NCI-H1436 treated with DMSO at 0.1 percent for 48 hours (cell line): ENCODE measurements at places on chromosomes 2 and 18.

DNA sequence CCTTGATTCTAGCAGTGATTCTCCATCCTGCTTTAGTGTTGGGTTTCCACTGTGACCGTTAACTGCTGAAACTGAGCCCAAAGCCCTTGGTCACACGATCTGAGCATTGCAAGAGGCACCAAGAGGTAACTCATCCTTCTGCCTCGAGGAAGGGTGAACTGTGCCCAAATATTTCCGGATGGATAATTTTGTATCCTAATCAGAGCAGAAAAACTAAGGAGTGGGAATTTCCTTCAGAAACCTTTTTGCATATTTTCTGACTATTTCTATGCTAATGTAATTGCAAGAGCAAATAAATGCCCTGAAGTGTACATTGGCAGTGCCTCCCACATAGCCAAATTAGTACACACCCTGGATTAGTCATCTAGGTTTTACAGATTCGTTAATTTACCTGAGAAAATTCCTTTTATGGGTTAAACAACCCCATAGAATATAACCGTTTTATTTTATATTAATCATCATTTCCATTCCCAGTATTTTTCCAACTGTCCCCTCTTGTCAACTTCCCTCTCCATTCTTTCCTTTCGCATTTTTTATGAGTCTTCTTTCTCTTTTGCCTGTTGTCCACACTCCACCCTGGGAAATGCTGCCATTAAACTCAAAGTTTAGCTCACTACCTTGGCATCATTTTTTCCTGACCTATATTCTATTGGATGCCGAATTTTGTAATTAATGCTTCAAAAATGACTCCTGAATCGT lies 31.7 kb upstream of the COBLL1 start:
- DNase-seq: no peak

- DNase-seq: no peak
These were observed 77.5 kb downstream of the NCK2 start for GRCh38 chr2:105822186-105822585.

- no peak for DNase-seq
These were observed 2.2 kb downstream of the GAD1 start for GRCh38 chr2:170818752-170819470.

GRCh38 chr2:203484266-203485112 lies 50.6 kb downstream of the RAPH1 start:
- DNase-seq: no peak

DNA sequence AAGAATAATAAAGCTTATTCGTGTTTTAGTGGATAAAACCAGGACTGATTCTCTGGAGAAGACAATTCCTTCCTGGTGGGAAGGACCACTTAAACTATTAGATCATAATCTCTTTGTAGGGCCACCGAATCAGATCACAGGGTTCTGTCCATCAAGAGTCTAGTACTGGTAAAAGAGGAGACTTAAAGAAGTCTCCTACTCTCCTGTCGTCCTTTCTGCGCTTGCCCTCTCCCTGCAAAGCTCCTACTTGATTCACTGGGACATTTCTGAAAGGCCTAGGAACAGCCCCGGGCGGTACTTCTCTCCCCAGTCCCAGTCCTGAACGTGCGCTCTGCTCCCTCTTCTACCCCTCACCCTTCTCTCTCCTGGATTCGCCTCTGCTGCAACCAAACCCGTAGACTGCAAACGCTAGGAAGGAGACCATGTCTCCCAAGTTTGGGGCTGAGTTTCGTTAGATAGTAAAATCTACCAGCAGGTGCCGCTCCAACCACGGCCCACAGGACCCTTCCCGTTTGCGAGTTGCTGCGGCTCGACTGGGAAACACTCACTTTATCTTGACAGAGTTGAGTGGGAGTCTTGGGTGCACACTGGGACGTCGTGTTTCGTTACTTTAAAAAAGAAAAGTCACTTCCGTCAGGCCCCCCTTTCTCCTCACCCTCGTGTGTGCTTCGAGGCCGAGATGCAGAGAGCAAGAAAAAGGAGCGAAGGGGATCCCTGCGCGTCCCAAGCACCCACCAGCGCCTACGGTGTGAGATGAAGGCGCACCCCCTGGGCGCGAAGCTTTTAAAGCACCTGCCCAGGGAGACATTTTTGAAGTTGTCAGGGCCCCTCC lies 923 bp downstream of the FIGLA start:
- DNase-seq: no peak

DNA sequence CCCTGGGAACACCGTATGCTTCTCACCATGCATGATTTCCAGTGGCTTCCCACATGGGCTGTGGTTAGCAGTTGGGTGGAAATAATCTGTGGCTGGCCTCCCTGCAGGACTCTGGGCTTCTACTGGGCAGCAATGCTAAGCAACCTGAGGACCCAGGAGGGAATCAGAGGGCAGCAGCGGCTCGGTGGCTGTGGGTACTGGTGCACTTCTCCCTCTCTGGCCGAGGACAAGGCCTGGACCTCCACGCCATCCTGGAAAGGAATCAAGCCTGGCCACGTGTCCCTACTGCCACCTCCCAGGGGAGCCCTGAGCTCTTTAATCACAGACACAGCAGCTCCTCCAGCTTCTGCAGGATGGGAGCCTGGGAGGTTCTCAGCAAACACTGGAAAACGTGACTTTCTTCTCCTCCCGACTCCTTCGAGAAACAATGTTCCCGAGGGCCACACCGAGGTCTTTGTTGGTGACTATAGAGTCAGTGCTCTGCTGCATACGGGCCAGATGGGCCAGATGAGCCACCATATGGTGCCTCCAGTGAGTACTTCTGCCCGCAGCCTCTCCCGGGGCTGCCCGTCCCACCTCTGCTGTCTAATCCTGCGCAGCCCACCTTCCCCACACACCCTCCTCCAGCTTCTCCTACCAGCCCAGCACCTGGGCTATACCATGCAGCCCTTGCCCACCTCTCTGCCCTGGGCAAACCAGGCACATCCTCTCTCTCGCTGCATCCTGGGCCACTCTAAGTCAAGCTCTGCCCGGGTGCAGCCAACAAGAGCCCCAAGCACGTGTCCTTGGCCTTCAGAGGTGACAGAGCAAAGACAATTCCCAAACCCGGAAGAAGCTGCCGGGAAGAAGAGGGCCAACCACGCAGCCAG lies 42.8 kb upstream of the OTOS start:
- DNase-seq: no peak

DNA sequence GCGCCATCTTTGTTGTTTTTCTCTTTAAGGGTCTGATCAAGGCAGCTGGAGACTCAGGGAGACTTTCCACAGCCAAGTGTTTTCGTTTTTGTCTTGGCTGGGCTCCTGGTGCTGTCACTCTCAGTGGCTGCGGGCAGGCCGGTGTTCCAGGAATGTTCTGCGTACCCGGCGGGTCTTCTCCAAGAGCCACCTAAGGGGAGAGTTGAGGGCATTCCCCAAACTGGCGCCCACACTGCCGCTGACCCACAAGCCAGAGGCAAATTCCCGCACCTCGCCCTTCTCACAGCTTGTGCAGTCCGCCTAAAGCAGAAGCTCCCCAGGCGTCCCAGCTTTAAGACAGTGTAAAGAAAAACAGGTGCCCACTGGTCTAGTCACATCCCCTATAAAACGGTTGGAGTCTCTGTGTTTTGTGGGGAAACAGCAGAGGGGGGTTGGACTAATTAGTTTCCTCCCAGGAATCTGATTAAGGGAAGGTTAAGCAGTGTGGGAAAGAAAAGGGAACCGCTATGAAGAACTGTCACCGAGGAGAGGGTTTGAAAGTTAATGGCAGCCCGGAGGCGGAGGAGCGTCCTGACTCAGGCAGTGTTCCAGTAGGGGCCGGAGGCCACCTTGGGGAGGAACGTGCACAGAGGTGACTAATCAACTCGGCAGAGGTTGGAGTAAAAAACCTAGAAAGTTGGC lies 224.5 kb downstream of the SLC4A3 start:
- DNase-seq: no peak

DNA sequence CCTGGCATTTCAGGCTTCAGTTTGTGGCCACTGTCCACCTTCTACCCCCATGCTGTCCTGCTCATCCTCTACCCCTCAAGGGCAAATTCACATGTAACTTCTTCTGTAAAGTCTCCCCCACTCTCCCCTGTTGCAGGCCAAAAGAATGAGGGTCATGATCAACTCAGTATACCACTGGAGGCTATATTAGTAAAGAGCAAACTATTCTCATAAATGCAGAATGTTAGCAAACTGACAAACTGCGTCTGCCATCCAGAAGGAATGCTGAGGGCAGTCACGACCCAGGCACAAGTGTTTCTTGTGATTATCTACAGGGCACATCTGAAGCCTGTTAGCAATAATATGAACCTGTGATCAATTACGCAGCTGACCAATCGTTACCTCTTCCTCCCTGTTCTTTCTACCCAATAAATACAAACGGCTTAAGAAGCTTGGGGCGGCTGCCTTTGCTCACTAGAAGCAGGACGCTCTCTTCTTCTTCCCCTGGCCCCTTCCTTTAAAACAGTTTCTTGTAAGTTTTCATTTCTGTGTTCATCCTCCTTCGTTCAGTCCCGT lies 58.3 kb downstream of the SEPTIN10 start:
- no peak for DNase-seq

DNA sequence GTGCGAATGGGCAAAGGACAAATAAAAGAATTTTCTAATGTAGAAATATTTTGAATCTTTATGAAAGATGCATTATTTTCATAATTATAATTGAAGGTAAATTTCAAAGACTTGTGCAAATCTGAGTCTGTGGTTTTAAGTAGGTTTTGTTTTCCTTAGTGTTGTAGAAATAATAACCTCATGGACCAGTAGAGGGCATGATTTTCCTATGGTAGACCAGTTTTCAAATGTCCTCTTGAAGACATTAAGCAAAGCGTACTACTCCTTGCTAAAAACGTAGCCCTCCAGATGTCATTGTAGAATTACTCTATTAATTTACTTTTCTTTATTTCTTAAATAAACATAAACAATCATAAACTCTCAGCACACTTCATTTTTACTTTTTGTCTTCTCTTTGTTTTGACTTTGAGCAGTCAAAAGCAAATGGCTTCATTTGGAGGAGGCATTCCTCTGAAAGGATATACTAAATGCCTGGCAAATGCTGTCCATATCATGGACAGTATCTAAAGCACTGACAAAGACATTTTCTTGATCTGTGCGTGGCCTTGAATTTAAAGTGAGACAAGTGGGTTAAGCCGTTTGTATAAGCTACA lies 85.8 kb upstream of the FAM237A start:
- DNase-seq: no peak

- DNase-seq: no peak
These were observed 349.6 kb upstream of the KCNH7 start for GRCh38 chr2:163187995-163188655.

DNA sequence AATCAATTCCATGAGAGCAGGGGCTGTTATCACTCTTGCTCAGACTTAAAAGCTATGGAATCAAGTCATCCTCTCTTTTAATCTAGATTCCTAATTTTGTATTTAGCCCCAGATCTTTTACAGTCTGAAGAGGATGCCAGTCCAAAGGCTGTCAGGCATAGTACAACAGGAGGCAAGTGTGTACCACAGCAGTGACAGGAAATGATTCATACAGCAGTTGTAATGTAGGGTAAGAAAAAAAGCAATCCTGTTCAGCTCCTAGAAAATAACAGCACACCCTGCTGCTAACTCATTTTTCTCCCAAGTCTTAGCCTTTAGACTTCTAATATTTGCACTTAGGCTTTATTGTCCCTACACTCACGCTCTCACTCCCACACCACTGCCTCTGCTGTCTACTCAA lies 127.8 kb upstream of the SYT4 start:
- DNase-seq: no peak
